ENCODE measurements at places on chromosomes 1 and 21. TPM values are rescaled to one million over a fixed set of nuclear protein-coding genes. Genes with fewer than 3 reads are reported as not detected.

The GPR157 gene
- total RNA-seq = 3.1 TPM

The NEGR1 gene
- 3.1 TPM for total RNA-seq

The DNAJB4 gene
- 46.5 TPM for total RNA-seq

The NR0B2 gene
- total RNA-seq = not detected

The NCF2 gene
- total RNA-seq = 2.6 TPM

The TRAF3IP3 gene
- not detected for total RNA-seq

The DIRAS3 gene
- total RNA-seq = 1.8 TPM

The CD1D gene
- total RNA-seq = 0.66 TPM

The AADACL3 gene
- total RNA-seq = not detected

The FAAH gene
- 2.1 TPM for total RNA-seq

The HSD3B2 gene
- total RNA-seq = not detected

The KIF14 gene
- 4.0 TPM for total RNA-seq

The RGS18 gene
- 0.17 TPM for total RNA-seq

The HOOK1 gene
- total RNA-seq = under 0.01 TPM

The WNT2B gene
- total RNA-seq = 1.5 TPM

The CTNNBIP1 gene
- total RNA-seq = 16.5 TPM

The KRTAP19-3 gene
- total RNA-seq = not detected

The TTLL10 gene
- total RNA-seq = not detected

The DSCAM gene
- total RNA-seq = not detected
